ENCODE measurements at places on chromosomes 5 and 9.
A peak's percentile ranks its signal among the peaks of the same experiment; 100 is the strongest.

GRCh38 chr9:131739133-131739958 lies 530 bp downstream of the RAPGEF1 start:
- no peak for DNase-seq

DNA sequence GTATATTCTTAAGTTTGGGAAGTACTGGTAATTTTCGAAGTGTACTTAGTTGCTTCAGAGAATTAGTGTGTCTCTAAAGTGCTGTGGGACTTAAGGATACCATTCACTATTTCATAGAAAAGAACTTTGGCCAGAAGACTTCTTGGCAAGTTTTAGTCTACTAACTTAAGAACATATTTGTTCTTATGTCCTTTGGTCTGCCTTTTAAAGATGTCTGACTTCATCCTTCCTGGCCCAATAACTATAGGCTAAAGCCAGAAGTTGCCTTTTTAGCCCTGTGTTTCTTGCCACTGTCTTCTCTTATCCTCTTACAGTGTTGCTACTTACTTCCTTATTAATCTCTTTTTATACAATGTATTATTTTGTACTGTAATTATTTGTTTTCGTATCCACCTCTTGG lies 6.3 kb downstream of the RBM27 start:
- no peak for DNase-seq

DNA sequence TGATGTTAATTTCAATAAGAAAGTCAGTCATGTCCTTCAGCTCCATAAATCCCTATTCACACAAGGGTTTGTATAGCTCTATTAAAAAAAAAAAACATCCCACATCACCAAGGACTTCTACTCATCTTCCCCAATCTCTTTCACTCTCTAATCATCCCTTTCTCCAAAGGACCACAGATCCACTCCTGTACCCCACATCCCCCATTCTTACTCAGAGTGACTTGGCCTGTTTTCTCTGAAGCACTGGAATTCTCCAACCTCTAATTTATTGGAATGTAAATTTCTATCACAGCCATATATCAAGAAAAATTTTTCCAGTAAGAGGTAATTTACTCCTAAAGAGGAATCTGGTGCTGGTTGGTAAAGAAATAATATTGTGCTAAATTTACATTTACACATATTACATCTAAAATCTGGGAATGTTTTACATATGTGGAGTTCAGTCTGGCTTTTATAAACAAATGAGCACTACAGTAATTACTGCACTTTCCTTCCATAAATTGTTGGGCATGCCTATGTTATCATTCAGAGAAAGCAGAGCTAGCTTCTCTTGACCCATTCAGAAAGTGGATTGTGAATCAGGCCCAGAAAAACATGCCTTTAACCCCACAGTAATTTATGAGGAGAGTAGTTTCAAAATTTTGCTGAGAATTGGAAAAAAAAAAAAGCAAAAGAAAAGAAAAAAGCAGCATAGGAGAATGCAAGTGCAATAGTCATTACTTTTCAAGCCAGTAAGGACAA lies 399.5 kb upstream of the TNC start:
- no peak for DNase-seq

DNA sequence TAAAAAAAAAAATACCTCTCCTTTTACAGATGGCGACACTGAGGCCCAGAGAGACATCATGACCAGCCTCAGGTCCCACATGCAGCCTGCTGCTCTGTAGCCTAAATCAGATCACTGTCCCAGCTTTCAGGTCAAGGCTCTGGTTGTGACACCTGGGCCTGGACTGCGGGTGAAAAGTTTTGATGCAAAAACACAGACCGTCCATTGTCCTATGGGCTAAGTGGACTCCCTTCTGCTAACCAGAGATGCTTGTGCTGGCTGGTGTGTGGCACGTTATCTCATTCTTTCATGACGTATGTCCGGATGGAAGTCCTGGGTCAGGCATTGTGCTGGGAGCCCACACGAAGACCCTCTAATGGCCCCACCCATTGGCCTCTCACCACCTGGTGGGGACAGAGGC lies 7.8 kb downstream of the NEK6 start:
- DNase-seq, result no peak

DNA sequence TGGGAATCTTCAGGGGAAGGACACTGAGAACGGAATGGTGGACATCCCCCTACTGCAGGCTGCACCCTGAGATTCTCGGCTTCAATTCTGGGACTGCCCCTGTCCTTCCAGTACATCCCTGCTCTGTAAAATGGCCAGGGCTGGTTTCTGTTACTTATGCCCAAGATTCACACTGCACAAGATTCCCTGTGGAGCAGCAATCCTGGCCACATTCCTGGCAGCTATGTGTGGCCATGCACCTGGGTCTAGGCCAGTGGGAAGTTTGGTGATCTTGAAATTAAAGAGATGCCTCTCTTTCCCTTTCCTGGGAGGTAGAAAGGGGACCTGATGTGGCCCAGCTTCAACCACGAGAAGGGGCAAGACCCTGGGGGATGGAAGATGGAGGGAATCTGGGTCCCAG lies 27.6 kb downstream of the WHRN start:
- DNase-seq, result no peak

DNA sequence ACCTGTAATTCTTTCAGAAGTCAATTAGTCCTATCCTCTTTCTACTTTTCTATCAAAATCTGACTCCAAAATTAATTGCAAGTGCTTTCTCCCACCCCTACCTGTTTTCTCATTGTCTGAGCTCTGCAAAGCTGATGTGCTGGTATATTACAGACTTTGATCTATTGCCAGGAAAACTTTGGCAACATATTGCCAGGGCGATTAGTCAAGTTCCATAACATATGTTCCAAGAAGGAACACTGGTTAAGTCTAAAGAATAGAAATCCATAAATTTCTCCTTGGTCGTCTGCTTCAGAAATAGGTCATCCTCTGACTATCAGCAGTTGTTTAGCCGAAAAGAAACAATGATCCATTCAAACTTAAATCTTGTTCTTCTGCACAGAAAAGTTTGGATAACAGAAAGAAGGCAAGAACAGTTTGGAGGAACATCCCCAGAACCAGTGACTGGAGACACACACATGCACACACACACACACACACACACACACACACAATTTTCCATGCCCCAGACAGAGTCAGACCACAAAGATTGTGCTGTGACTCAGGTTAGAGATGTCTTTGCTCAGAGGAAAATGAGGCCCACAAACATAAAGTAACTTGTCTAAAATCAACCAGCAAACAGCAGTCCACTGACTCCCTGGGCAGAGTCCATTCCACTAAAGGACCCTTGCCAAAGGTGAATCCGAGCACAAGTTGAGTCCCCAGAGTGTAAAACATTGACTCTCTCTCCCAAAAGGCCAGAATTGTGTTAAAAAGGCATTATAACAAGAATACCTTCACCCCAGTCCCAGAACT lies 202.1 kb downstream of the DEPDC1B start:
- DNase-seq, result peak; percentile 73

- DNase-seq, result no peak
Measured at GRCh38 chr5:173760461-173761177, 127.5 kb upstream of the CPEB4 start.

- no peak for DNase-seq
Measured at GRCh38 chr9:21852754-21853153, 50.3 kb downstream of the MTAP start.

DNA sequence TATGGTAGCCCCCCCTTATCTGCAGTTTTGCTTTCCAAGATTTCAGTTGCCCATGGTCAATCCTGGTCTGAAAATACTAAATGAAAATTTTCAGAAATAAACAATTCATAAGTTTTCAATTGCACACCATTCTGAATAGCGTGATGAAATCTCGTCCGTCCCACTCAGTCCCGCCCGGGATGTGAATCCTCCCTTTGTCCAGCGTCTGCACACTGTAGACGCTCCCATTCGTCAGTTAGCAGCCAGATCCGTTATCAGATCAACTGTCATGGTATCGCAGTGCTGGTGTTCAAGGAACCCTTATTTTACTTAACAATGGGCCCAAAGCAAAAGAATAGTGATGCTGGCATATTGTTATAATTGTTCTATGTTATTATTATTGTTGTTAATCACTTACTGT lies 98.6 kb downstream of the TMEM215 start:
- DNase-seq, result no peak

DNA sequence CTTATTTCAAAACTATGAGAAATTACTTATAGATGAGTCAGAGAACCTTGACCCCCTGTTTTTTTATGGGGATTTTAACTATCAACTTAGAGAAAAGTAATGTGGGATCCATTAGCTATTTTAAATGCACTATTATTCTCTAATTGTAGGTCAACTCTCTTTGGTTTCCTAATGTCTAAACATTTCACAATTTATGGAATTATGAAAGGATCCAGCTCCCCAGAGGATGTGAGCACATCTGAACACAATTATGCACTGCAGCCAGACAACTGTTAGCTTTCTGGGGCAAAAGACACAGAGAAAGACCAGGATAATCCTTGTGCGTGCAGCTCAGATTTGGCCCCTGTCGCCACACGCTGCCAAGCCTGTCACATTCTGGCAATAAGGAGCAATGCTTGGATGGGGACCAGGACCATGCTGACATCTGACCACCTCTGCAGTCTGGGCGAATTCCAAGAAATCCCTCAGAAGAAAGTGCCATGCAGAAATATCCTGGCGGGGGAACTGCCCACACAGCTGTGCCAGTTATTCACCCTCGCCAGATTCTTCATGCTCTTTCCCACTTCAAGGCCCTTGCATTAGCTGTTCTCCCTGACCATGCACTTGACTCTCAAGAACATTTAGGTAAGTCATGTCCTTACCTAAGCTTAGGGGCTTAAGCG lies 22.2 kb upstream of the CMBL start:
- peak; percentile 99 for DNase-seq

GRCh38 chr5:156883316-156883875 lies 33.3 kb downstream of the PPP1R2B start:
- no peak for DNase-seq

- no peak for DNase-seq
Measured at GRCh38 chr5:37248421-37248969, 681 bp downstream of the CPLANE1 start.

- peak; percentile 31 for DNase-seq
Measured at GRCh38 chr5:149317281-149318048, 27.8 kb upstream of the GRPEL2 start.

DNA sequence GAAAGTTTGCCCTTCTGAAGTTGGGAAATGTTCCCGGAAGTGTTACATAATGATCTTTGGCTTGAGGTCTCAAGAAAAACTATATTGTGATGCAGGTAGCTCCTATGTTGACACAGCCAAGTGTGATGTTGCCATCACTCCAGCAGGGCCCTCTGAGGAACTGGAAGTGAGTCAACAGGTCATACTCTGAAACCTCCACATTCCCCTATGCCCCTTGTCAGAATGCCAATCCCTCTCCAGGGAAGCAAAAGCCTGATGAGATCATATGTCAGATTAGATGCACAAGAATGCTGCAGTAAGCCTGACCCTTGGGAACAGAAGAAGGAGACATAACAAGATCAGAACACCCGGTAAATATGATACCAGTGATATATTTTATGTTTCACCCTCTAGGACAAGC lies 66.8 kb upstream of the ITGA2 start:
- DNase-seq, result no peak

- no peak for DNase-seq
Measured at GRCh38 chr5:92527311-92528078, 1053.5 kb downstream of the NR2F1-AS1 start.

DNA sequence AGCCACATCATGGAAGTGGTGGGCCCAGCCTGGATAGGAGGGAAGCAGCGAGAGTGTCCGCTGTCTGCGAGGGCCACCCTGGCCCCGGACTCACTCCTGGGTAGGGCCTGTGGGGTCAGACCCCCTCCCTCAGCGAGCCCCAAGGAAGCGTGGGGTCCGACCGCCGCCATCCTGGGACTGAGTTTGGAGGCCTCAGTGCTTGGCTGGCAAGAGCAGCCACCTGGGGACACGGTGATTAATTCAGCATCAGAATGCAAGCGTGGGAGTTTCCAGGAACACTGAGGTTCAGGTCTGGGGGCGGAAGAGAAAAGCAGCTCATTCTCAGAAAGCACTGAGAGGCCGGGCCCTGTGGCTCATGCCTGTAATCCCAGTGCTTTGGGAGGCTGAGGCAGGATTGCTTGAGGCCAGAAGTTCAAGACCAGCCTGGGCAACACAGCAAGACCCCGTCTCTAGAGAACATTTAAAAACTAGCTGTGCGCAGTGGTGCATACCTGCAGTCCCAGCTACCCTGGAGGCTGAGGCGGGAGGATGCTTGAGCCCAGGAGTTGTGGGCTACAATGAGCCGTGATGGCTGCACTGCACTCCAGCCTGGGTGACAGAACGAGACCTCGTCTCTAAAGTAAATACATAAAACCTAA lies 18.3 kb upstream of the CAMSAP1 start:
- no peak for DNase-seq

DNA sequence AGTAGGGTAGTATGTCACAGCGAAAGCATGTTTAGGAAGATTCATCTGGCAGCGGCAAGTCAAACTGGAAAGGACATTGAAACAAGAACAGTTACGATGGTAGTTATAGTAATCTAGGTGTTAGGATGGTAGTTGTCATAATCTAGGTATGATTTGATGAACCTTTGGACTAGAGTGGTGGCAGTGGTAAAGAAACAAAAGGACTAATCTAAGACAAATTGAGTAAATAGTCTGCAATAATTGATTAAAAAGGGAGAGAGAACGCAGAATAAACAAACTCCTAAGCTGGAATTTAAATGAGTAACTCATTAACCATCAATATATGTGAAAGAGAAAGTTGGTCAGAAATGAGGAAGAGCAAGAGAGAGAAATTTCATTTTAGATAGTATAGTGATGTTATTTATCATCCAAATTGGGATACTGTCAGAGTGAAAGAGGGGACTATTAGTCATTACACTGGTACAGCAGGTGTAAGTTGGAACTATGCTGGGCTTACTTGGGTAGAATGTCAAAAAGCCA lies 56.8 kb downstream of the MTREX start:
- no peak for DNase-seq

GRCh38 chr9:34484678-34485077 lies 26.1 kb downstream of the DNAI1 start:
- no peak for DNase-seq

DNA sequence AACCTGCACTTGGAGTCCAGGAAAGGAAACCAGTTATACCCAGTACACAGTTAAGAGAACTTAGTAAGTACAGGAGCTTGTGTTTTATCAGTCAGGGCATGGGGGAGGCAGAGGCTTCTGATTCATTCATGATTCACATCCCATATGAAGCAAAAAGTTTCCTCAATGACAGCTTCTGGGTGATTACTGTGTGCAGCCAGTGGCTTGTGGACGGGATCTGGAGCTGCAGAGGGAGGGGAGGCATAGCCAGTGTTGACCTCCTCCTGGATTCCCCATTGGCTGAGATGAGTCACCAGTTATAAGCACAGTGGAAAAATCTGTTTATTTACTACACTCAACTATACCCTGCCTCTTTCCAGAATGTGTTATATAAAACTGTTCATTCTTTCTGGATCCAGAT lies 17.7 kb downstream of the IL31RA start:
- no peak for DNase-seq

- no peak for DNase-seq
Measured at GRCh38 chr9:104808035-104808614, 44.2 kb downstream of the NIPSNAP3B start.

Data from NCI-H446 treated with DMSO at 0.1 percent for 48 hours (cell line).